M059J (cell line): ENCODE measurements at places on chromosomes 1 and 21.
A peak's percentile ranks its signal among the peaks of the same experiment; 100 is the strongest.

DNA sequence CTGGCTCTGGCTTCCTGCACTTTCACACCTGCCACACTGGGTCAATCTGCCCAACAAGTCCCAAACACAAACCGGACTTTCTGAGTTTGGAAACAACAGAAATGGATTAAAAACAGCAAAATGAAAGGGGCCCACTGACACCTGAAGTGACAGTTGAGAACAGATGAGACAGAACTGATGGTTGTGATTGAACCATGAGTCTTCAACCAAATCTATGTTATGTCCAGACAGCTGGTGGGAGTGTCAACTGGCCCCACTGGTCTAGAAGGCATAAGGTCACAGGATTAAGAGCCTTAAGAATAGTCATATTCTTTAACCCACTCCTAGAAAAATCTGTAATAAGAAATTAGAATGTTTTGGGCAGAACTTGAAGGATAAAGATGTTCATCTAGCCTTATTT lies 13.0 kb upstream of the ATP13A2 start:
- DNase-seq: no peak

DNA sequence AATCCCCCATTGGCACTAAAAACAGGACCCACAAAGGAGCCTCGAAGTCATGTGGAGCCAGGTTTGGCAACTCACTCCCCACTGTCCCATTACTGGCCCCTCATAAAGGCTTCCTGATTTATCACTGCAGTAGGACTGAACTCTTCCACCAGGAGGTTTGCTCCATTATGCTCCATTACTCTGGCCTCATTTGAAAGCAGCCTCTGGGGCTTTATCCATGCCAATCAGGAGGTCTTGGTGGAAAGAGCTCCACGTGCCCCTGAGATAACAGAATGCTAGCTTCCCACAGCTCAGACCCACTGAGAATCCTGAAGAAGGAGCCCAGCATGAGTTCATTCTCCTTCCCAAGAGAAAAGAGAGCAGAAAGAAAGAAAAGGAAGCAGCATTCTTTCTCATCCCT lies 76.4 kb downstream of the HIVEP3 start:
- DNase-seq: no peak

GRCh38 chr1:92903765-92904164 lies 57.5 kb downstream of the DIPK1A start:
- no peak for DNase-seq

- DNase-seq: peak; percentile 61
Measured at GRCh38 chr21:16587141-16587581, 857.4 kb downstream of the USP25 start.

DNA sequence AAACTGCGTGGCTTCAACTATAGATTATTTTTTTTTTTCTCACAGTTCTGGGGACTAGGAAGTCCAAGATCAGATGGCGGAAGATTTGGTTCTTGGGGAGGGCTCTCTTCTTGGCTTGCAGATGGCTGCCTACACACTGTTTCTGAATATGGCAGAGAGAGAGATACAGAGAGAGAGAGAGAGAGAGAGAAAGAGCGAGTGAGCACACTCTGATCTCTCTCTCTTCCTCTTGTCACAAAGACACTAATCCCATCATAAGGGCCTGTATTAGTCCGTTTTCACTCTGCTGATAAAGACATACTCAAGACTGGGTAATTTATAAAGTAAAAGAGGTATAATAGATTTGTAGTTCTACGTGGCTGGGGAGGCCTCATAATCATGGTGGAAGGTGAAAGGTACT lies 79.5 kb downstream of the IGSF21 start:
- no peak for DNase-seq

DNA sequence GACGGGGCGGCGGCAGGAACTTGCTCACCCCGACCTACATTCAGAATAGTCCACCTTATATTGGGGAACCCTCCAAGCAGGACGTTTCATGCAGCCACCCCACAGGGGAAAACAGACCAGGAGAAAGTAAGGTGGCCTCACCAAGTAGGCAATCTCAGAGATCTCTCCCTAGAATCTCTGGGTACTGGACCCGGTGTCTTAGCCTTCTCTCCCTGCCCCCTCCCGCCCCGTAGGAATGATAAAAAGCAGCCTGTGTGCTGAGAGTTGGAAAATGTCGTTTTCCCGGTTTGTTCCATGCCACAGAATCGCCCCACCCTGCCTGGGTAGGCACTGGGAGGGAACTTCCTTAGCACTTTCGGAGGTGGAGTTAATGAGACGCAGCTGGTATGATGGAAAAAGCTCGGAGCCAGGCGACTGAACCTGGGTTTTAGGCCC lies 789 bp upstream of the PTPN14 start:
- DNase-seq: peak; percentile 92
